H7 (cell line): ENCODE measurements at places on chromosomes 1 and 21.

- no peak for DNase-seq
These were observed 18.8 kb downstream of the PKNOX1 start for GRCh38 chr21:42993051-42993712.

GRCh38 chr1:201268604-201269151 is 14.6 kb upstream of the PKP1 start:
- no peak for DNase-seq

DNA sequence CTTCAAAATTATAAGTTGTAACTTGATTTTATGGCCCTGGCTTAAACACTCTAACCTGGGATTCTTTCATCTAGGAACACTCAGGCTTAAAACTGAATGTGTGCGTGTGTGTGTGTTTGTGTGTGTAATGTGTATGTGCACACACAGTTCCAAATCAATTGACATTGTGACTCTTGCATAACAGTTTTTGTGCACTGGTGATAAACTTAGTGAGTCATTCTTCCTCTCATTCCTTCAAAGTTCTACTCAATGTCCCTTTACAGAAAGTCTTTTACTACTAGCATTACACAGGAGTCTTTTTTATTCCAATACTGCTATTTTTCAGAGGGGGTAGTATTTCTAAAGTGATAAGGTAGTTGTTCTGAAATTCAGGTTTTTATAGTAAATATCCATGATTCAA is 943.6 kb downstream of the KCNT2 start:
- no peak for DNase-seq

DNA sequence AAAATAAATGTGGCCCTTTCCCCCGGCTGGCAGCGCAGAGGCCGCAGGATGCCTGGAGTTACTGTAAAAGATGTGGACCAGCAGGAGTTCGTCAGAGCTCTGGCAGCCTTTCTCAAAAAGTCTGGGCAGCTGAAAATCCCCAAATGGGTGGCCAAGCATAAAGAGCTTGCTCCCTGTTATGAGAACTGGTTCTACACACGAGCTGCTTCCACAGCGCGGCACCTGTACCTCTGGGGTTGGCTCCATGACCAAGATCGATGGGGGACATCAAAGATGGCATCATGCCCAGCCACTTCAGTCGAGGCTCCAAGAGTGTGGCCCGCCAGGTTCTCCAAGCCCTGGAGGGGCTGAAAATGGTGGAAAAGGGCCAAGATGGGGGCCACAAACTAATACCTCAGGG is 95.9 kb downstream of the LRIG2 start:
- no peak for DNase-seq

- no peak for DNase-seq
These were observed 48.9 kb upstream of the GORAB start for GRCh38 chr1:170483051-170483450.

GRCh38 chr1:30786264-30786991 is 28.9 kb upstream of the LAPTM5 start:
- peak; percentile 72 for DNase-seq

- DNase-seq: no peak
These were observed 23.4 kb upstream of the RPTN start for GRCh38 chr1:152182431-152182830.

DNA sequence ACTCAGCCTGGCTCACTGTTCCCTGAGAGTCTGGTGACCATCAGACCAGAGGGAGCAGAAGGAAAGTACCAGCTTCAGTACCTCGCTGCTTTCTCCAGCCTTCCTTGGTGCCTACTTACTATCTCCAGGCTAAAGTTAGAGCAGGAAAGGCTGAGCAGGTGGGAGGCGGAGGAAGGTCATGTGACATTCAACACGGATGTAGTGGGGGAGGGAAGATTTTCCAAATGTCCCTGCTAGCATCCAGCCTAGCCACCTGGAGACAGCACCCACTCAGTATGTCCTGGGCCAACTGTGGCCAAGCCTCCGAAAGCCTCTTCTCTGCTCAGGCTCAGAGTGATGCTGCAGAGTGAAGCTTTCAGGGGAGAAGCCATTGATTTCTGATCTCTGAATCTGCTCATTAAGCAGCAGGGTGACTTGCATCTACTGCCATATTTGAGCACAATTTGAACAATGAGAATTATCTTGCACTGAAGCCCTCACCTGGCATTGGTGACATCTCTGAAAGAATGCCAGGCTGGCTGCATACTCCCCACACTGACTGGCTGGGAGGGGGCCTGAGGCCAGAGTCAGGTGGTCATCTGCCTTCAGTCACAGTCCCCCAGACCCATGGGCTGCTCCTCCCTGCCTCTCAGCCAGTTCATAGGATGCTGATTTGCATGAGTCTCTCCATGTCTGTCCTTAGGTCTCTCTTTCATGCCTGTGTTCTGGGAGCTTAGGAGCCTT is 86.2 kb downstream of the KCND3 start:
- DNase-seq: no peak

- peak; percentile 96 for DNase-seq
These were observed at the start of gene LMNA for GRCh38 chr1:156114101-156114918. TSS of gene LMNA (plus strand) at chr1:156114711. CDS start at chr1:156114919, 208 bp downstream.

GRCh38 chr1:91851130-91852010 is 34.6 kb downstream of the TGFBR3 start:
- no peak for DNase-seq

DNA sequence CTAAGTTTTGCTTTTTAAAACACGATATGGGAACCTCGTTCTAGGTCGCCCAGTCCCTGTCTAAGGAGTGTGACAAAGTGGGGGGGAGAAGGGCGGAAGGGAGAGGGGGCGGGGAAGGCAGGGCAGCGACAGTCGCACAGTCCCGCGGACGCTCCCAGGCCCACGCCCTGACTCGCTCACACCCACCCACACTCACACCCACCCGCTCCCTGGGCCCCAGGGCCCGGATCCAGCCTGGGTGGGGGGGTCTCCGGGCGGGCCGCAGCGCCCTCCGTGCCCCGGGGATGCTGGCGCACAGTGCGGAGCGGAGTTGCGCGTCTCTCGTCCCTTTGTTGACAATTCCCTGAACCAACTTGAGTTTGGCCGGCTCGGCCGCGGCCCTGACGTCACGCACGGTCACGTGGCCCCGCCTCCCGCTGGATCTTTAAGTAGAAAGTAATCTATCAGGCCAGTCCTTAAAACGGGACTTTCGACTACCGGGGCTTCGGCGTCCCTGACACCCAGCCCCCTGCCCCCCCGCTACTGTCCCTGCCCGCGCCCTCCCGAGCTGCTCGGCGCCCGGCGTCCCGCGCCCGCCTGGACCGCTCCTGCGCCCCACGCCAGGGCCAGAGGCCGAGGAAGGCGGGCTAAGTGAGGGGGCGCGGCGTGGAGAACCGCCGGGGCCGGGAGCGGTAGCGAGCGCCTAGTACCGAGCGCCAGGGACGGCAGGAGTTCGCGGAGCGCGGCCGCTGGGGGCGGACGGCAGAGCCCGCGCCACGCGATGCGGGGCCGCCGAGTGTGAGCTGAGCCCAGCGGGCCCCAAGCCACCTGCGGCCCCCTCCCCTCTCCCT is at the start of gene FOXD3:
Gene FOXD3, plus strand, starts transcription at position 454 of the 830 bp plus-strand sequence. CDS start 492 bp downstream, outside the sequence.
- peak; percentile 91 for DNase-seq

GRCh38 chr1:230069796-230070195 is 2.8 kb downstream of the GALNT2 start:
- no peak for DNase-seq
